ENCODE measurements at places on chromosomes 5 and 9.

- DNase-seq: no peak
Observed at GRCh38 chr5:154816891-154817492, 33.4 kb downstream of the FAXDC2 start.

DNA sequence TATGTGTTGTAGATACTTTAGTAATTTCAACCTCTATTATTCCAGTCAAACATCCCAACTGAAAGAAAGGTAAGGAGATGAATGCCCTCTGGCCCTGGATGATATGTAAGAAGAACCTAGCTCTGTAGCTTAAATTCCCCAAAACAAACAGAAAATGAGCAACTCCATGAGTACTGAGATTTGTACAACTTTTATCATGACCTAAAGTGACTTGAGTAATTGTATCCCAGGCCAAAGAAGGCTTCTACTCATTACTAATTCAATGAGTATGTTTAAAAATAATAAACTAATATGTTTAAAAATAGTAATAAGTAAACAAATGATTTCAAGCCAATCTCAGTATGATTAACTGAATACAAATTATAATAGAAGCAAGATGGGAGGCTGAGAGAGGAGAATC is 414.0 kb upstream of the ACTBL2 start:
- DNase-seq: no peak

DNA sequence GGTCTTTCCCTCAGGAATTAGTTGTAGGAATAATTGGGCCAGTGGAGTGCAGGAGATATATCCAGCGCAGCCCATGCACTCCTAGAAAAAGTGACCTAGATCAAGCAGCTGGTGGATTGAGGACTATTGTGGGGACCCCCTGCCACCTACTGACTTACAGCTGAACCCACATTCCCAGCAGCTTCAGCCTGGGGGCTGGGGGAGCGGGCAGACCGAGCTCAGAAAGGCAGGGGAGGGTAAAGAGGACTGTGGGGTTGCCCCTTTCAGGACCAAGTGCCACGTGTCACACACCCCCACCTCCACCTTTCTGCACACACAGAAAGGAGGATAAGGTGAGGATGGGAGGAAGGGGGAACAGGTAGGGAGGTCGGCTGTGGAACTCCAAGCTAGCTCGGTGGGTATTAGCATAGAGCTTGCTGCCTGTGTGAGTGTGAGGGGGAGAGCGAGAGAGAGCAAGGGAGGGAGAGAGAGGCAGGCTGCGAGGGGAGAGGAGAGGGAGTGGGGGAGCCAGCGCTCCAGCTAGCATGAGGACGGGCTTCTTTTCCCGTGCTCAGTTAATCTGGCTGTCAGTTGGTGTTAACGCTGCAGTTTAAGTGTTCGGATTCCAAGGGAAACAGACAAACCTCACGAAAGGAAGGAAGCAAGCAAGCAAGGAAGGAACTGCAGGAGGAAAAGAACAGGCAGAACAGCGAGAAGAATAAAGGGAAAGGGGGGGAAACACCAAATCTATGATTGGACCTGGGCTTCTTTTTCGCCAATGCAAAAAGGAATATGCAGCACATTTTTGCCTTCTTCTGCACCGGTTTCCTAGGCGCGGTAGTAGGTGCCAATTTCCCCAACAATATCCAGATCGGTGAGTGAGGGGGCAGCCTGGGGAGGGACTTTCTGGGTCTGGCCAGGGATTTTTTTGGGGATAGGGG is at the start of gene GRIA1:
GRIA1 (plus strand) TSS at position 553 of the 920 bp plus-strand sequence.
- DNase-seq: peak; percentile 35

GRCh38 chr9:21833090-21833801 is 30.8 kb downstream of the MTAP start:
- no peak for DNase-seq

- no peak for DNase-seq
Observed at GRCh38 chr5:73039082-73039481, 81.3 kb upstream of the TMEM171 start.

GRCh38 chr5:158209219-158209908 is 350.4 kb upstream of the CLINT1 start:
- DNase-seq: no peak

- no peak for DNase-seq
Observed at GRCh38 chr9:14881006-14881405, 29.2 kb downstream of the FREM1 start.

- peak; percentile 69 for DNase-seq
Observed at GRCh38 chr9:109708451-109708945, 71.5 kb upstream of the PALM2AKAP2 start.

DNA sequence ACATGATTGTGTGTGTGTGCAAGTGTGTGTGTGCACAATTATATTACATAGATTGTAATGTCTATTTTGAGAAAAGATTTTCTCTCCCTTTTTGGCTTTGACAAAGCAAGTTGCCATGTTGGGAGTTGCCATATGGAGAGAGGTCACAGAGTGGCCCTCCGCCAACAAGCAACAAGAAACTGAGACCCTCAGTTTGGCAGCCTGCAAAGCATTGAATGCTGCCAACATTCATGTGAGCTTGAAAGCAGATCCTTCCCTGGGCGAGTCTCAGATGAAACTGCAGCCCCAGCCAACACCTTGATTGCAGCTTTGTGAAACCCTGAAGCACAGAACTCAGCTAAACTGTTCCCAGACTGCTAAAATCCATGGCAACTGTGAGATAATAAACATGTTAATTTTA is 498.0 kb downstream of the NR2F1-AS1 start:
- no peak for DNase-seq

DNA sequence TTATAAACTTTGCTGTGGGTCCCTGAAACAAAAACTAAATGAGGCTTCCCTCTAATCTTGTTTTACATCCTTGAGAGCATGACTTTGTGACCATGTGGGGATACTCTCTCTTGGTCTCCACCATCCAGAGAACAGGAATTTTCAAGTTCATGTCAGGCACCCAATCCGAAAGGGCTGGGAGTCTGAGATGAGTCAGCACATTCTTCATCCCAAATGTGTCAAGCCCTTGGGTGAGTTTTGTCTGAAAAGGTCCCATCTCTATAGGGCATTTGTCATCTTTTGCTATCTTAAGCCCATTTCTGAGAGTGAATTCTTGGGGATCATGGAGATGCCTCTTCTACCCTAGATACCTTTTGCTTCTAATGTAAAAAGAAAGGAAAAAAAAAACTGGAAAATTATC is 26.9 kb upstream of the RAPGEF6 start:
- DNase-seq: peak; percentile 27

- no peak for DNase-seq
Observed at GRCh38 chr9:69214939-69215338, 40.9 kb downstream of the TJP2 start.

DNA sequence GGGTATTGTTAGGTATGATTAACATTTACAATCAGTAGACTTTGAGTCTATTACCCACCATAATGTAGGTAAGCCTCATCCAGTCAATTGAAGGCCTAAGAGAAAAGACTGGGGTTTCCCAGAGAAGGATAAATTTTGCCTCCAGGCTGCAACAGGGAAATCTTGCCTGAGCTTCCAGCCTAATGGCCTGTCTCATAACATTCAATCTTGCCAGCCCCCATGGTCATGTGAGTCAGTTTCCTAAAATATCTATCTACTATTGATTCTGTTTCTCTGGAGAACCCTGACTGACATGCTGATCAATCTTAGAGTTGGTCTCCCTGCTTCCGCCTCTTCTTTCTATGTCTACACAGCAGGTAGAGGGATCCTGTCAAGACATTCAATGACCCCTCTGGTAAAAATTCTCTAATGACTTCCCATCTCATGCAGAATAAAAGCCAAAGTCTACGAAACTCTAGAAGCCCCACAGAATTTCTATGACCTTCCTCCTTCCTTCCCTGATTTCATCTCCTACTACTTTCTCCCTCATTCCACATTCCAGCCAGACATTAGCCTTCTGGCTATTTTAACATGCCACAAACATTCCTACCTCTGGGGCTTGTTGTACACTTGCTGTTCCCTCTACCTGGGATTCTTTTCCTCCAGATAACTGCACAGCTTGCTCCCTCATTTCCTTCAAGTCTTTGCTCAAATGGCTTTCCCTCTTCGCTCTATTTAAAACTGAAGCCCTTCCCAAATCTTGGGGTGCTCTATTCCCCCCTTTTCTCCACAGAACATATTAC is 60.2 kb downstream of the FBXW11 start:
- DNase-seq: no peak

Measured in AG10803 (cell line).